ENCODE measurements at places on chromosomes 11 and 22.

GRCh38 chr11:78319453-78319955 lies 98.1 kb downstream of the GAB2 start:
- no peak for DNase-seq

DNA sequence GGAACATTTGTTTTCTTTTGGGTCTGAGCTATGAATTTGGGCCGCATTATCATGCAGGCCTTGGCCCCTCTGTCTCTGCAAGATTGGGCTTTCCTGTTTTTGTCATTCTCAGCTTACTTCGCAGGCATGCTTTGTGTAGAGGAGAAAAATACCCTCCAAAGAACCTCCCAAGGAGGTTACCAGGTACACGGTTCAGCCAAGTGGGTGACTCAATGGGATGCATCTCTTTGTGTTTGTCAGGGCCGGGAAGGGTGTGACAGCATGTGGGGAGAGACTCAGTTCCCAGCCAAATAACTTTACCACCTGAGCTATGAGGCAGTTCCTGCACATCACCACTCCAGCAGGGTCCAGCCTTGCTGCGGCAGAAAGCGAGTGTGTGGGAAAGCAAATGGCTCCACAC lies 47.8 kb upstream of the CLDN5 start:
- no peak for DNase-seq

- no peak for DNase-seq
Measured at GRCh38 chr11:76291576-76292526, 85.5 kb upstream of the WNT11 start.

DNA sequence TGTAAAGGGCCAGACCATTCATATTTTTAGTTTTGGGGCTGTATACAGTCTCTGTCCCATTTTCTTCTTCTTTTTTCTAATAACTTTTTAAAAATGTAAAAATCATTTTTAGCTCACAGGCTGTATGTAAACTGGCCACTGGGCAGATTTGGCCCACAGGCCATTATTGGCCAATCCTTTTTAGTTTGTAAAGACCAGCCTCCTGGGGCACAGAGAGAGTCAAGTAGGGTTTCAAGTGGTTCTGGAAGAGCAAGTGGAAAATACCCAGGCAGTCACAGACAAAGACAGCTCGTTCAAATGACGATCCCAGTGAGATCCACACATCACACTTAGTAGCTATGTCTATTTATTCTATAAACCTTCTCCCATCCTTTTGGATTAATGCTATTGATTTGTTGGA lies 150.2 kb upstream of the ARHGAP20 start:
- DNase-seq = no peak

DNA sequence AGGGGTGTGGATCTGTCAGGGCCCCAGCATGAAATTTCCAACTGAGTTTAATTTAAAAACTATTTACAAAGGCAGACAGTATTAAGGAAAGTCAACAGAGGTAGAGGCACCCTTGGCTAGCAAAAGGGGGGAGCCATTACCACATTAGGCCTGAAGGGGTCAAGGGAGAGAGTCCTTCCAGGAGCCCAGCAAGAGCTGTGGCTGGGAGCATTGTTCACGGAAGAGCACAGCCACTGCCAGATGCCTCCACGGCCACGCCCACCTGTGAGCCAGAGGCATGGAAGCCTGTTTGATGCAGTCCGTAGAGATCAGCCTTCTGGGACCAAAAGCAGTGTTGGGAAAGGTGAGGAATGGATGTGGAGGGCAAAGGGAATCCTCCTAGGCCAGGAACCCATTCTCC lies 102.6 kb downstream of the GALNT18 start:
- DNase-seq = no peak

GRCh38 chr11:43567396-43567975 lies 113.1 kb upstream of the HSD17B12 start:
- no peak for DNase-seq

GRCh38 chr11:29682856-29683255 lies 334.0 kb downstream of the KCNA4 start:
- DNase-seq = no peak

DNA sequence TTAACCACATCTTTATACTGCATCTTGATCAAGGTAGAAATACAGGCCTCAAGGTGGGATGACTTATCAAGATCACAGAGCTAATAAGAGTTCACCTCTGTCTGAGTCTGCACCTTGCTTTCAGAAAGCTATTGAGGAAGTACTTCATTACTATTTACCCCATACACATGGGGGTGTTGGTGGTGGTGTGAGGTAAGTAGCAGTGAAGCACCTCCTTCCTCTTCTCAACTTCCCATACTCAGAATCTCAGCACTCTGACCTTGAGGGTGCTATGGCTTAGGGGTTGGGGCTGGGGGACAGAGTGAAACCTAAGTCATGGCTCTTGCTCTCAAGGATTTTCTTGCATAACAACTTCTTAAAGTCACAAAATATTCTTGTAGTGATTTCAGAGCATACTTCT lies 56.9 kb downstream of the ME3 start:
- no peak for DNase-seq

DNA sequence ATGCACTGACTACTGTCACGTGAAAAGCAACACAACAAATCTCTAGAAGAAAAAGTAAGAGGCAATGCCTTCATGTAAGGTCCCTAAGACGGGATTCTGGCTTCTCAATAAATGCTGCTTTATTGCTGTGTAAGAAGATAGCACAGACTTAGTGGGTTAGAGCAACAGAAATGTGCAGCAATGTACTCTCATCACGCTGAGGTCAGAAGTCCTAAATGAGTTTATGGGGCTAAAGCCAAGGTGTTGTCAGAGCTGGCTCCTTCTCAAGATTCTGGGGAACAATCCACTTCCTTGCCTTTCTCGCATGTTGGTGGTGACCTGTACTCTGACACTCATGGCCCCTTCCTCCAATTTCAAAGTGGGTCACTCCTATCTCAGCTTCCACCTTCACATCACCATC lies 93.4 kb downstream of the SHANK2 start:
- DNase-seq = no peak

GRCh38 chr11:126339073-126339862 lies 16.2 kb upstream of the ST3GAL4 start:
- DNase-seq = no peak

DNA sequence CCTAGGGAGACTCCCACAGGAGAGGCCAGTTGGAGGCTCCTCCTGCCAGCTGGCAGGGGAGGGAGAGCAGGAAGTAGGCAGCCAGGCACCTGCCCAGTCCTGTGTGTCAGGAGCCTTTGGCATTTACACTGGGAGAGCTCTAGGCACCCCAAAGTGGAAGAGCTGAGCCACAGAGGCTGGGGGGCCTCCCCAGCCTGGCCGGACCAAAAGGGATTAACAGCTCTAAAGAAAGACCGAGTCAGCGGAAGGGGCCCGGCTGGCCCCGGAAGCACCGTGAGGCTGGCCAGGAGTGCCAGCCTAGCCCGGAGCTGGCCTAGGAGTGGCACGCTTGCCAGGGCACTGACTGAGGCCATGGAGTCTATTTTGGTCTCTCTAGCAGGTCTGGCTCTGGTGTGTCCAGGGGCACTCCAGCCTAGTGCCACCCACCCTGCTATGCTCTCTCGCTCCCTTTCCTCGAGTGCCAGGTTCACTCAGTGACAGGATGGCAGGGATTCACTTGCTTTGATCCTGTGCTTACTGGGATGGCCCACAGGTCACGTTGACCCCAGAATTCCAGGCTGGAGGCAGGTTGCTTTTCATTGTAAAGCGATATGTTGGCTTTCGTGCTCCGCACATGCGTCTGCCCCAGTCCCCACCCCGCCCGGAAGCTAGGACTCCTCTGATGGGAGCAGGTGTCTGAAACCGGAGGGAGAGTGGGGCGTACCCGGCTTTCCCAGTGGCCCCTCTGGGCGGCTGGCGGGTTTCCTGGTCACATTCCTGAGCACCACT lies 3.3 kb upstream of the KMT5B start:
- DNase-seq = no peak

- DNase-seq = no peak
Measured at GRCh38 chr22:17431179-17431578, 61.9 kb downstream of the CECR2 start.

- no peak for DNase-seq
Measured at GRCh38 chr22:28180804-28181731, 262.0 kb upstream of the PITPNB start.

GRCh38 chr11:12179531-12179930 lies 69.1 kb downstream of the MICAL2 start:
- DNase-seq = no peak

DNA sequence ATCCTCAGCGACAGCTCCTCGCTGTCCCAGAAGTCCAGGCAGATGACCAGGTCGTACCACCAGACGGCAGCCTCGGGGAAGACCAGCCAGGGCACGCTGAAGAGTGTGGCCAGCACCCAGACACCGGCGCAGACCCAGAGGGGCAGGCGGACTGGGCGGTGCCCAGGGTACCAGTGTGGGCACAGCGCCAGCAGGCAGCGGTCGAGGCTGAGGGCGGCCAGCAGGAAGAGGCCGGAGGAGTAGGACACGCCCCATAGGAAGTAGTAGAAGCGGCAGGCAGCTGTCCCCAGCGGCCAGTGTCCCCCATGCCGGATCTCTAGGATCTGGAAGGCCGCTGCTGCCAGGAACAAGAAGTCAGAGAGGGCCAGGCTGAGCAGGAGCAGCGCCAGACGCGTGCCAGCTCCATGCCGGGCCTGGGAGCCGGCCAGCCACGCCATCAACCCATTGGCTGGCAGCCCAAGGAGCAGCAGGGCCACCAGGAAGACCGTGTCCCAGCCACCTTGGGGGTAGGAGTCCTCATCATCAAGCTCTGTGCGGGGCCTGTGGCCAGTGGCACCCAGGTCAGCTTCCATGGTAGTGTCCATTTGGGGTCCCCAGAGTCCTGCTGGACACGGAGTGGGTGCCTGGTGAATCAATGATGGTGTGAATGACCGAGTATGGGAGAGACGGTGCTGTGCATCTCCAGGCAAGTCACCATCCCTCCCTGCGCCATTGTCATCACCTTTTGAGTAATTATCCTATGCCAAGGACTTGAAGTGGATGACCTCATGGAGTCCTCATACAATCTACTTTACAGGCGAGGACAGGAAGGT lies at the start of gene GPR152:
TSS of gene GPR152 (minus strand) at position 589 of the 812 bp plus-strand sequence. CDS start at position 584, 5 bp downstream.
- no peak for DNase-seq

DNA sequence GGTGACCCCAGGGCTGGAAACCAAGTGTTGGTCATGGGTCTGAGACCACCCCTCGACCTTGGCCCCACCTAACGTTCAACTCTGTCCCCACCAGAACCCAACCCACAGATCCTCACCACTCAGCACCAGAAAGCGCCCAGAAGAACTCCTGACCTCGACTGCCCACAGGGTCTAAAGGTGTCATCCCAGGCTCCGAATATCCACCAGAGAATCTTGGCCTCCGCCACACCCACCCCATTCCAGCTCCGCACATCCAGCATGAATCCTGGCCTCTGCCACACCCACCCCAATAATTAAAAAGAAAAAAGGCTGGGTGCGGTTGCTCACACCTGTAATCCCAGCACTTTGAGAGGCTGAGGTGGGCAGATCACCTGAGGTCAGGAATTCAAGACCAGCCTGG lies 1.3 kb downstream of the CERK start:
- no peak for DNase-seq

DNA sequence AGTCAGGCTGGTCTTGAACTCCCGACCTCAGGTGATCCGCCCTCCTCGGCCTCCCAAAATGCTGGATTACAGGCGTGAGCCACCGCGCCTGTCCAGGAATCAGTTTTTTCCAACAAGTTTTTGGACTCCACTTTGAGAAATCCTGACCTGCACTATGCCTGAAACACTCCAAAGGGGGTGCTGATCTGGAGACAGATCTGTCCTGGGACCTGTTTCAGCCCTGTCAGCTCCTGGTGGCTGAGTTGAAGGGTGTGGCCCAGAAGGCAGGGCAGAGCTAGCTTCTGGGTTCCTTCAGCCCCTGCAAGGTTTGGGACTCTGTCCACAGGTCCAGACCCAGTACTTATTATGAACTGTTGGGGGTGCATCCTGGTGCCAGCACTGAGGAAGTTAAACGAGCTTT lies 1.2 kb downstream of the DNAJC4 start:
- DNase-seq = no peak

- DNase-seq = no peak
Measured at GRCh38 chr22:45270095-45271020, 14.4 kb upstream of the UPK3A start.
